ENCODE measurements at places on chromosomes 16 and 17. TPM values are rescaled to one million over a fixed set of nuclear protein-coding genes. Genes with fewer than 3 reads are reported as not detected.

CCL8 gene
- total RNA-seq, result not detected

SMTNL2 gene
- not detected for total RNA-seq

PIP4K2B gene
- 55.6 TPM for total RNA-seq

PRDM7 gene
- not detected for total RNA-seq

TBC1D3 gene
- 2.3 TPM for total RNA-seq

WFDC1 gene
- total RNA-seq, result 2.7 TPM

PEX12 gene
- total RNA-seq, result 4.3 TPM

CAPN15 gene
- 43.7 TPM for total RNA-seq

ABCC11 gene
- not detected for total RNA-seq

NOXO1 gene
- 0.32 TPM for total RNA-seq

CIBAR2 gene
- total RNA-seq, result not detected

ENPP7 gene
- not detected for total RNA-seq

PPM1E gene
- 0.32 TPM for total RNA-seq

PRSS21 gene
- not detected for total RNA-seq

MYH3 gene
- total RNA-seq, result not detected

PRKCB gene
- not detected for total RNA-seq

CMTM2 gene
- not detected for total RNA-seq

GINS3 gene
- total RNA-seq, result 4.3 TPM

NEURL4 gene
- 15.7 TPM for total RNA-seq
